Stimulated activated CD4-positive, alpha-beta T cell treated with anti-CD3 and anti-CD28 coated beads, Interleukin-2, amount 100 ng/mL, for 24 hours (primary cell): ENCODE measurements at places on chromosomes 3 and 15.
A peak's percentile ranks its signal among the peaks of the same experiment; 100 is the strongest.

- DNase-seq, result no peak
Observed at GRCh38 chr3:10933805-10934481, 58.6 kb upstream of the SLC6A1 start.

- DNase-seq, result no peak
Observed at GRCh38 chr15:64928626-64929220, 17.0 kb downstream of the ANKDD1A start.

DNA sequence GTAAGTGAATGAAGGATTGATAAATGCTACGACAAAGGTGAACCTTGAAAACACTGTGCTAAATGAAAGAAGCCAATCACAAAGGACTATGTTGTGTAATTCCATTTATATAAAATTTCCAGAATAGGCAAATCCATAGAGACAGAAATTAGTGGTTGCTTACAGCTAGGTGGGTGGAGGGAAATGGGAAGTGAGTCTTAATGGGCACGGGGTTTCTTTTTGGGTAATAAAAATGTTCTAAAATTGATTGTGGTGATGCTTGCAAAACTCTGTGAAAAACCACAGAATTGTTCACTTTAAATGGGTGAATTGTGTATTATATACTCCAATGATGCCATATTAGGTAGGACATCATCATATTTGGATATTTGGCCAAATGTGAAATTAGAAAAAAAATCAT, 20.9 kb upstream of the TEX9 start:
- no peak for DNase-seq

- no peak for DNase-seq
Observed at GRCh38 chr15:92664178-92664900, 8.8 kb upstream of the FAM174B start.

- no peak for DNase-seq
Observed at GRCh38 chr3:39140341-39140971, 12.9 kb downstream of the CSRNP1 start.

DNA sequence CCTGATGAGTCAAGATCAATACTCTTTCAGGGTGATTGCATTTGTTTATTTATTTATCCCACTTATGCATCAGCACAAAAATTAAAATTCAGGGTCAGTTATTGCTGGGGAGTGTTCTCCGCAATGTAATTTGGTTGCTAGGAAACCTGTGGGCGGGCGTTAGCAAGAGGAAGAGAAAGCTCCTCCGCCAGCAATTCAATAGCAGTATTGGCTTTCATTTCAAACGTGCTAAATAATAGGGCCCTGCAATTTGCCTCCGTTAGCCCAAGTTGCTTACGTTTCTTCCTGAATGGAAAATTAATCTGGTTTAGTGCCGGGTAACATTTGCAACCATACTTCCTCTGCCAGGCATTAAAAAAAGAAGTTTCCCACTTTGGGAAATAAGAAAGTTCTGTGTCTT, 35.5 kb upstream of the PLCL2 start:
- DNase-seq, result peak; percentile 70

DNA sequence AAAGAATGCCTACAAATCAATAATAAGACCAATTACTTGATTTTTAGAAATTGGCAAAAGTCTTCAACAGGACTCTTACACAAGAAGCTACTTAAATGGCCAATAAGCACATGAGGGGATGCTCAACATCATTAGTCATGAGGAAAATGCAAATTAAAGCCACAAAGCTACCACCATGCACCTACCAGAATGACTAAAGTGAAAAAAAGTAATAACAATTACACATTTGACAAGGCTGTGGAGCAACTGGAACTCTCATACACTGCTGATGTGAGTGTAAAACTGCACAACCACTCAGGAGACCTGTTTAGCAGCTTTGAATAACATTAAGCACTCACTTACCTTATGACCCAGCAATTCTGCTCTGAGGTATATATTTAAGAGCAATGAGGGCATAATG, 68.4 kb downstream of the PPCDC start:
- DNase-seq, result no peak

- no peak for DNase-seq
Observed at GRCh38 chr3:40068636-40069035, 240.9 kb upstream of the EIF1B start.

- DNase-seq, result no peak
Observed at GRCh38 chr3:52210550-52211046, 12.6 kb downstream of the ALAS1 start.

DNA sequence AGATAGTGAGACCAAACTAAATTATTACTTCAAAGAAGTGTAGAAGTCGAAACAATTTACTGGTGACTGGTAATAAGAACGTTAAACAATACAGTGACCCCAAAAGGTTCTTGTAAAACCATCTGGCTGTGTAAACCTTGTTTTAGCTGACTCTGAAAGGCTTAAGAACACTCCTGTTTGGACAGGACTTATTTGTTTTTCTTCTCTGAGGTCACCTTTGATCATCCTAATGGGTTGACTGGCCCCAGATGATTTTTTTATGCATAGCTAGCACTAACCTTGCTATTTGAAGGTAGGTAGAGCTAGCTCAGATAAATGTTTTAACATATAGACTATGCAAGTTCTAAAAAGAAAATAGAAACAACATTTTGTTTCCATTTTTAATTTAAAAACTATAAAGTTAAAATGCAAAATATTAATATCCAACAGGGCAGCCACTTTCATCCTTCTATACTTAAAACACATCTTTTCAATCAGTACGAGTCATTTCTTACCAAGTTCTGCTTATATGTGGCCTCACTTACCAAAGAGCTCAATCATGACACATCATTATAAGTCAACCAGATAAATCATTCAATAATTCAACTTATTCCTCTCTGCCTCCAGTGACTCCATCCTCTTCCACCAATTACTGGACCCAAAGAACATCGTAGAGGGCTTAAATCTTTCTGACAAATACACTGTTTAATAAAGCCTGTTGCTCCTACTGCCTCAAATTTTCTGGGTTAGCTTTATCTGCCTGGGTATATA, 158.8 kb downstream of the SSR3 start:
- DNase-seq, result no peak

DNA sequence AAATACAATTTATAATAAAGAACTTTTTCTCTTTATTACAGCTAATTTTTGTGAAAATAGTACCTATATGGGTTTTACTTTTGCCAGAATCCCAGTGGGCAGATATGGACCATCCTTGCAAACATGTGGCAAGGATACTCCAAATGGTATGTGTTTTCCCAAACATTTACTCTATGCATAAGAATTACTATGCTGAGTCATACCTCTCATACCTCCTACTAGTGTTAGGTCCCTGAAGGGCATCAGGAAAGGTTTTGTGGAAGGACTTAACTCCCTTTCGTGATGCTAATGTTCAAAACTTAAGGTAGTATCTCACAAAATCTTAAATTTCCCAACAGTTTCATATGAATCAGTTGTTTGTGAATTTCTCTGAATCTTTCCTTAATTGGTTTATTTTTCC, 21.3 kb downstream of the ADGRG7 start:
- DNase-seq, result no peak

DNA sequence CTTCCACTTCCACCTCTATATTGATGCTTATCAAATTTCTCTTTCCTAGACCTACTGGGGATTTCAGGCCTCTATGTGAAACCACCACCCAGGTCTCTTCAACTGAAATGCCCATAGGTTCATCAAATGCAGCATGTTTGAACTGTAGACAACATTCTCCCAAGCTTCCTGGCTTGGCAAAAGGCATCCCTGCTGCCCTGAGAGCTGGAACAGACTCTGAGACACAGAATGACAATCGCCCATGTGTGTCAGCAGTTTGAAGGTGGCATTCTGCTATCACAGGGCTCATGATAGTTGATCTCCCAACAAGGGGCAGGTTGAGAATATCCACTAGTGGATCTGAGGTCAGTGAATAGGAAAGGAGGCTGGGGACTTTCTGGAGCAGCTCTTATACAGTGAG, 200.7 kb downstream of the RPLP1 start:
- no peak for DNase-seq

DNA sequence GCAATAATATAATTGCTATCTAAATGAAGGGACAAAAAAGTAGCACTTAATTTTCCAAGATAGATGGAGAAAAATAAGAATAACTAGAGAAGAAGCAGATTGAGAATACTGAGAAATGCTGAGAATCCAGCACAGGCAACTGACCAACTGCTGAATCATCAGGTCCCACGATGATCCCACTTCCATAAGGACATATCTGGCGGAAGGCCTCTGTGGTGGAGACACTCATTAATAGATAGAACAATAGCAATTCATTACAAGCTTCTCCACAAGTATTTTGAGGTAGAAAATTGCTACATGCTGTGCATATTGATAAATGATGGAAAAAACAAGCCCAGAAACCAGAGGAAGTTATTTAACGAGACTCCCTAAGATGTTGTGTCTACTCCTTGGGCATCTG, 105.9 kb downstream of the DUT start:
- no peak for DNase-seq

- no peak for DNase-seq
Observed at GRCh38 chr3:155079468-155079745, 712 bp upstream of the MME start.

DNA sequence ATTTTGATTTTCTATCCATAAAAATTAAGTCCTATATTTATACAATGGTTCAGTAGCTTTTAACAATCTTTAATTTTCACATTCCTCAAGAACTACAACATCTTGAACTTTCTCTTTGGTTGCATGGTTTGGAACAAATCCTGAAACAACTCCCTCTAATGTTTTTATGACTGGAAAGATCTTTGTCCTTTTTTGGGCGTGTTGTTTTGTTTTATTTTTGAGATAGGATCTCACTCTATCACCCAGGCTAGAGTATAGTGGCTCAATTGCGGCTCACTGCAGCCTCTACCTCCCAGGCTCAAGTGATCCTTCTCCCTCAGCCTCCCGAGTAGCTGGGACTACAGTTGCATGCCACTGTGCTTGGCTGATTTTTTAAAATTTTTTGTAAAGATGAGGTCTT, 4.0 kb downstream of the STX19 start:
- no peak for DNase-seq

GRCh38 chr3:25572336-25572735, 92.4 kb downstream of the TOP2B start:
- no peak for DNase-seq

- no peak for DNase-seq
Observed at GRCh38 chr15:99613887-99614647, 48.3 kb downstream of the MEF2A start.

GRCh38 chr3:86913160-86913559, 77.8 kb downstream of the VGLL3 start:
- DNase-seq, result no peak

- DNase-seq, result no peak
Observed at GRCh38 chr15:78989701-78990240, 44.9 kb upstream of the CTSH start.

- no peak for DNase-seq
Observed at GRCh38 chr3:114646526-114646925, 352.7 kb downstream of the TIGIT start.

- DNase-seq, result no peak
Observed at GRCh38 chr3:7423995-7424394, 563.1 kb downstream of the GRM7 start.

GRCh38 chr3:190560013-190560895, 46.4 kb downstream of the IL1RAP start:
- no peak for DNase-seq

GRCh38 chr3:16182612-16183011, 8.1 kb downstream of the GALNT15 start:
- DNase-seq, result no peak

GRCh38 chr15:40982855-40983254, 29.6 kb downstream of the CHAC1 start:
- no peak for DNase-seq

- DNase-seq, result no peak
Observed at GRCh38 chr15:93250209-93250608, 161.2 kb upstream of the RGMA start.

DNA sequence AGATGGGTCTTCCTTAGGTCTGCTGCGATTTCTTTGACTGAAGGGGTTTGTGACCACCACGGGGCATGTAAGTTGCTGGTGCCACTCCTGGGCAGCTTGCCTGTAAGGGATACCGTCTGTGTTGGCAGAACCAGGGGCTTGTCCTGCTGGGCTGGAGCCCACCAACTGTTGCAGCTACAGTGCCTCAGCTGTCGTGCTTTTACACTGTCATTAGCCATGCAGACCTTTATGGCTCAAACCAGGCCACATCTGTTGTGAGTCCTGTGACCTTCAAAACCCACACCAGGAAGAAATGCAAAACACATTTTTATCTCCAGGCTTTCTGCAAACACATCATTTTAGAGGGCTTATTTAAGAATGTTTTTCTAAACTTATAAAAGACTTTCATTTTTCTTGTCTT, 168.7 kb downstream of the PTPRG start:
- no peak for DNase-seq

DNA sequence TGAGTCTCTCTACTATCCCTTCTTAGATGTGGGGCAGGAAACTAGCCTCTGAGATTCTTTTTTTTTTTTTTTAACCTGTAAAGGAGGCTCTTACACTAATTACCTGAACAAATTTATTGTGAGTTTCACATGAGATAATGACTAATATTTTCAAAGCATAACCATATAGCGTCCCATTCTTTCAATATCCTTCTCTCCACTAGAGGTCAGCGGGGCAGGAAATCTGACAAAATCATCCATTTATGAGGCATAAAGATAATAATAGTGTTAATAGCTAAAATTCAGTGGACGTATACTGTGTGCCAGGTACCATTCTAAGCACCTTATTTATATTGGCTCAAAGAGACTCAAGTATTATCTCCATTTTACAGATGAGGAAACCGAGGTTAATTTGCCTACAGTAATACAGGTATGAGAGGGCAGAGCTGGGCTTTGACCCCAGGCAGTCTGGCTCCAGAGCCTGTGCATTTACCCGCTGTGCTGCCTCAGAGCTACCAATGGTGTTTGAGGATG, 16.3 kb upstream of the SMAD6 start:
- no peak for DNase-seq

GRCh38 chr15:81254277-81254915, 57.7 kb downstream of the IL16 start:
- DNase-seq, result no peak

- no peak for DNase-seq
Observed at GRCh38 chr3:40645883-40646282, 121.1 kb downstream of the ZNF621 start.

DNA sequence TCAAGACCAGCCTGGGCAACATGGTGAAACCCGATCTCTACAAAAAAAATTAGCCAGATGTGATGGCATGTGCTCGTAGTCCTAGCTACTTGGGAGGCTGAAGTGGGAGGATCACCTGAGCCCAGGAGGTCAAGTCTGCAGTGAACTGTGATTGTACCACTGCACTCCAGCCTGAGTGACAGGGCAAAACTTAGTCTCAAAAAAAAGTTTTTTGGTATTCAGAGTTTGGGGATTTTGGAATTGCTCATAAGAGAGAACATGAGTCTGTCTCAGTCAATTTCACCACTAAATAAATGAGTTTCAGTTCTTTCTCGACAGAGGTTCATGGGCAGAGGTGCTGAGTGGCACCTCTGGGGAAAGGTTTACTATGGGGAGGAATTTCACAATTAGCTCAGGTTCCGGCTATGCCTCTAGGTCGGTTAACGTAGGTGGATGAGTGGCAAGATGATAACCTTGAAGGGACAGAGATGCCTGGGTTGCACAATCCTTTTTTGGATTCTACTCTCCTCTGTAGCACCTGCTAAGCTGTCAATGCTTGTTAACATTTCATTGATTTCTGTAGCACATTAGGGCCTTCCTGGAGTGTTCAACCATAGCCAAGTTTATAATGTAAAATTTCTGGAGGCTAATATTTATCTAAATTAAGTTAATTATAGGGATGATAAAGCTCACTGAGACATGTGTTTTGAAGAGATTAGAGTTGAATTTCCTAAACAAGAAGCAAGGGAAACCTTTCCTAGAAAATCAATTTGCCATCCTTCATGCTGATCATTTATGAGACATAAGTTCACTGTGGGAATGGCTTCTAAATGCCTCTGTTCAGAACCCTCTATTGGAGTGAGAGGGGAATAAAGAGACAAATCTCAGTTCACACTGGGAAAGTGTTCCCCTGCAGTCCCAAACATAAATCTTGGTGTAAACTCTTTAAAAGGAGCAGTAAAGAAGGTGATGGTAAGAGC, 37.4 kb upstream of the DCP1A start:
- DNase-seq, result no peak
